ENCODE measurements at places on chromosomes 1 and 21.

DNA sequence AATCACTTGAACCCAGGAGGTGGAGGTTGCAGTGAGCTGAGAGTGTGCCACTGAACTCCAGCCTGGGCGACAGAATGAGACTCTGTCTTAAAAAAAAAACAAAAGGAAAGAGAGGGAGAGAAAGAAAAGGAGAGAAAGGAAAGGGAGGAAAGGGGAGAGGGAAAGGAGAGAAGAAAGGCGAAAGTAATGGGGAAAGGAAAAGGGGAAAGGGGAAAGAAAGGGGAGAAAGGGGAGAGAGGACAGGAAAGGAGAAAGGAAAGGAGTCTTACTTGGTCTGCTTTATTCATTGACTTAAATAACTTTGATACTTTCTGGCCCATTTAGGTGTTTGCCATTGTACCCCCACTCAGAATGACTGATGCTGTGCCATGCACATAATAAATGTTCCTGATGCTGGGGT is 11.8 kb downstream of the NSUN4 start:
- no peak for DNase-seq

GRCh38 chr1:62841587-62842169 is 57.7 kb downstream of the ATG4C start:
- DNase-seq, result no peak

DNA sequence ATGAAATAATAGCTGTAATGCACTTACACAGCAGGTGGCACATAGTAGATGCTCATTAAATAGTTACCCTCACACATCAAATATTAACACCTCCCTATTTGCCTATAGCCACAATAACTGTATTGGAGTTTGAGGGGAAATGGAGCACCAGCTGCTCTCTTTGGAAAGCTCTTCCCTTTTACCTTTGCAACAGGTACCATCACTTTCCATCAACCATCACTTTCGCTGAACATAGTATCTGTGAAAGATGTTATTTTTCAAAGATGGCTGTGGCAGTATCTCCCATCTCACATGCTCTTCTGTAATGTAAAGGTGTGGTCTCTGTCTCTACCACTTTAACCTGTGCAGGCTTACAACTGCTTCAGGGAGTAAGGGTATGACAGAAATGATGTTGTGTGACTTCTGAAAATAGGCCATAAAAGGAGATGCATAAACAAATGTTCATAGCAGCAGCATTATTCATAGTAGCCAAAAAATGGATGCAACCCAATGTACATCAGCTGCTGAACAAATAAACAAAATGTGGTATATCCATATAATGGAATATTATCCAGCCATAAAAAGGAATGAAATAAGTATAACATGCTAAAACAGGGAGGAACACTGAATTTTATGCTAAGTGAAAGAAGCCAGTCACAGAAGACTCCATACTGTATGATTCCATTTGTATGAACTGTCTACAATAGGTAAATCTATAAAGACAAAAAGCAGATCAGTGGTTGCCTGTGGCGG is 288.3 kb downstream of the AKT3 start:
- DNase-seq, result no peak

DNA sequence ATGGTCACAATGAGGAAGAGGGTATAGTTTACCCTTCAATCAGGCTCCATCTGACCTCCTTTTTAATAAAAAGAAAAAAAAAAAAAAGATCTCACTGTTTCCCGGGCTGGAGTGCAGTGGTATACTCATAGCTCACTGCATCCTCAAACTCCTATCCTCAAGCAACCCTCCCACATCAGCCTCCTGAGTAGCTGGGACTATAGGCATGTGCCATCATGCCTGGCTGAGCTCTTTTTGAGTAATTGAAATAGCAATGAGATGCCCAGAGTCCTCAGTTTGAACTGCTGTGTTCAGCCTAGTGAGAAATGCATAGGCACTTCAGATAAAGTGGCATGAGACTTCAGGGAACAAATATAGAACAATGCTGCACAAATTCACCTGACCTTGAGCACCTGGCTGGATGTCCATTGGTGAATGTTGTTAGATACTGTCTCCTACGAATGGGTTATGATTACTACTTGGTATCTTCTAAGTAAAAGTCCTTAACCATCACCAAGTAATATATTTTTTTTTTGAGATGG is 67.6 kb downstream of the NR5A2 start:
- no peak for DNase-seq

DNA sequence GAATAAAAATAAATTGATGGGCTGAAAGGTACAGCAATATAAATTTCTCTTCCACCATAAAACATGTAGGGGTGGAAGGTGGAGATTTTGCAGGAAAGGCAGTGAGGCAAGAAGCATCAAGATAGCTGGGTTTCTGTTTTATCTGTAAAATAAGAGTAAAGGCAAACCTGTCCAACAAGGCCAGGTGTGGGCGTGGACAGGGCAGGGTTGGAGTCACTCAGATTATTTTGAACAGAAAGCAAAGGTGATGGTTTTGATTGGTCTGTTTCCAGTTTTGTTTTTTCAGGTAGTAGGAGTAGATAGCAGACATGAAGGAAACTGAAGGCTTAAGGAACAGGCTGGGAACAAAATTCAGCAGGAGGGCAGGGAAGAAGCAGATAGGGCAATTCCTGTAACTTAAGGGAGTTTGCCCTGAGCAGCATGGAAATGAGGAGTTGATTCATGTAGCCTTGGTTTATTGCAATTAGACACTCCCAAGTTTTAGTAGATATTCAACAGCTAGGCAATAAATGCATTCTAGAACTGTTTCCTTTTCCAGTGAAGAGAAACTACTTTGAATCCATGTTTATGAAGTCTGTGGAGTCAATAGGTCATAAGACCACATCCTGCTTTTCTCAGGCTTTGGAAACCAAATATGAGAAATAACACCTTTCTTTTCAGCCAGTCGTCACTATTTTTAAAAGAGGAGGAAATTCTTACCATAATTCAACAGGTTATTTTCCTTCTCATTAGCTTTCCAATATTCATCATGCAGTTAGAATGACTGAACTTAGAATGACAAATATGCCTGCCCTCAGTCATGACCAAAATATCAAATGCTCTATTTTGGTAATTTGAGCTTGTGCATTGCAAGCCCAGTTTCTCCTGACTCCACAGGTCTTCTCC is 38.7 kb upstream of the CD55 start:
- no peak for DNase-seq

- no peak for DNase-seq
These were observed 538.0 kb downstream of the LTN1 start for GRCh38 chr21:28454564-28455252.

- no peak for DNase-seq
These were observed 495.8 kb downstream of the TTLL7 start for GRCh38 chr1:83503153-83503552.

DNA sequence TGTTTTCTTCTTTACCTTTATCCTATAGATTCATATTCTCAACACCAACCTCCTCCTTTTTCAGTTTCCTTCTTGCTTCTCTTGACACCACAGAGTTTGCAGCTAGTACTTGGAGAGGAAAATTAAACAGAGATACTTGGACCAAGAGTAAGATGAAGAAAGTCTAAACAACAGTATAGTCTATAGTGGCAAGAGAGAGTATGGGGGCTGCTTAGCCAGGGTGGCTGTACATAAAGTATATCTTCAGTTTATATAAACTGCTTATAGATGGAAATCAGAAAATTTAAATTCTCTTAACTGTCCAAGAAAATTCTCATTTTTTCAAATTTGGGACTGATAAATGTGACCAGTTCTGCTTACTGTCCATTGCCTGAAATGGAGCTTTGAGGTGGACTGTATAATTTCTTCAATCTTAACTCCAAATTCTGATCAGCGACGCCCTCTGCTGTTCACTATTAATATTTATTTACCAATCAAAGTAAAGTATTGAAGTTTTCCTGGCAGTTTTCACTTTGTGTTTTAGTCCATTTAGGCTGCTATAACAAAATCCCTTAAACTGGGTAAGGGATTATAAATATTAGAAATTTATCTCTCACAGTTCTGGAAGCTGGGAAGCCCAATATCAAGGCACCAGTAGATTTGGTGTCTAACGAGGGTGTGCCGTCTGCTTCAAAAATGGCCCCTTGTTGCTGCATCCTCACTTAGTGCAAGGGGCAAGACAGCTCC is 14.8 kb upstream of the METTL18 start:
- DNase-seq, result no peak

DNA sequence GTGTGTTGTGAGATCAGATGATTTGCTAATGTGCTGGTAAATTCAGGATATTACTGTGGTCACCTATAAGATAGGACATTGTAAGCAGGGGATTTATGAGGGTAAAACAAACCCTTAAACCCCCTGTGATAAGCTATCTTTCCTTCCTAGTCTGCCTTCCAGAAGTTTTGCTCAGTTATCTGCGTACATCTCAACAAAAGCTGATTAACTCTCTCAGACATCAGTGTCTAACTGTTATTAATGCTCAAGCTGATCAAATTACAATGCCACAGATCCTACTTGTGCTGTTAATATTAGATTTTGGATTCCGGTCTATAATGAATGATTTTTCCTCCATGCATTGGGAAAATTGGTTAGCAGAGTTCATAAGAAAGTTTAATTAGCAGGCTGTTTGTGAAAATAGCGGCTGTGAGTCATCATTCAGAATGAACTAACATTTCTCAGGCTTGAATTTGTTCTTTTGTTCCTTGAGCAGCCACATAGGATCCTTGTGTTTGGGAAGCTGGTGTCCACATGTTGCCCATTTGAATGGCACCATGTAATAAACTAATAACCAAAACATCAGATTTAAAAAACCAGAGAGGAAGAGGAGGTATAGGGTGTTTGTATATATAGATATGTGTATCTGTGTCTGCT is 48.7 kb downstream of the ELAVL4 start:
- DNase-seq, result no peak

DNA sequence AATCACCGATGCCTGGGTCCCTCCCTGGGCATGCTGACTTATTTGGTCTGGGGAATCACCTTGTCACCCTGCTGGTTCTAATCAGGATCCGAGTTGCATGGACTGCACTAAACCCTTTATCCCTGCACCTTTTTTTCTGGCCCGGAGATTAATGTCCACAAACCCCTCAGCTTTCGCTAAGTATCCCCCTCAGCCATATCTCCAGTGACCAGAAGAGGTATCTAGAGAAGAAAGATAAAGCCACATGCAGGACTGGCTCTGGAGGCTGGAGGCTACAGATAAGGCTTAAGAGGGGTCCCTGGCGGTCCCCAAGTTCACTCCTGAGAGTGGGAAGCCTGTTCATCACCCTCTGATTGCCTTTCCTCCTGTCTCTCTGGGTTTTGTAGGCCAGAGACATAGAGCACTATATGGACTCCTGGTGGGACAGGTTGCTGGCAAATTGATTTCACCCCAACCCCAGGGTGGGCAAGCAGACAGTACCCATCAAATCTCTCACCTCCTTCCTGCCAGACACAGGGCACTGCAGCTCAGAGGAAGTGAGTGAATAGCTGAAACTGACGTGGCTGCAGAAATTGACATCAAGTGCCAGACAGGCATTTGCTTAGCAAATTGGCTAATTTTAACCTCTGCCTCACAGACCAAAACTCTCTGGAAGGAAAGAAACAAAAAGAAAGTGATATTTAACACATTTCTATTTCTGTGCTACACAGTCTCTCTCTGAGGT is 38.8 kb downstream of the HMGB4 start:
- DNase-seq, result no peak

DNA sequence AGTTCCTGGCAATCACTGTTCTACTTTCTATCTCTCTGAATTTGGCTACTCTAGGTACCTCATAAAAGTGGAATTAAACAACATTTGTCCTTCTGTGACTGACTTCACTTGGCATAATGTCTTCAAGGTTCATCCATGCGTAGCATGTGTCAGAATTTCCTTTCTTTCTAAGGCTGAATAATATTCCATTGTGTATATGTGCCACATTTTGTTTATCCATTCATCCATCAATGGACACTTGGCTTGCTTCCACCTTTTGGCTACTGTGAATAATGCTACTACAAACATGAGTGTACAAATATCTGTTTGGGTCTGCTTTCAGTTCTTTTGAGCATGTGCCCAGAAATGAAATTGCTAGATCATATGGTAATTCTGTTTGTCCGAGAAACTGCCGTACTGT is 14.7 kb downstream of the CACHD1 start:
- DNase-seq, result no peak

DNA sequence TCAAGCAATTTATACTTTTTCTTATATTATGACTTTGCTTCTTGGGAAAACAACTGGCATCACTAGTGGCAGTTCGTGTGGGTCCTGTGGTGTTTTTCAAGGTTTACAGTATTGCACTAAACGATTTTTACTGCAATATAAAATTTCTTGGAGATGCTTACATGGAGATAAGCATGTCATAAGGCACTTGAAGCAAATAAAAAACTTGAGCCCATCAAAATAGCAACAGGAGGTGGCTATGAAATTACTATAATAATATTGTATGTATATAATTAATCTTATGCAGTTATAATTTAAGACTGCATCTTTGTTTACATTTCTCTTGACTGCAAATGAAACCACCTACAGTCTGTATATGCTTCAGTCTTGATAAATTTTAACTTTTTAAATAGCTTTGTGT is 29.3 kb upstream of the CHAF1B start:
- DNase-seq, result no peak

DNA sequence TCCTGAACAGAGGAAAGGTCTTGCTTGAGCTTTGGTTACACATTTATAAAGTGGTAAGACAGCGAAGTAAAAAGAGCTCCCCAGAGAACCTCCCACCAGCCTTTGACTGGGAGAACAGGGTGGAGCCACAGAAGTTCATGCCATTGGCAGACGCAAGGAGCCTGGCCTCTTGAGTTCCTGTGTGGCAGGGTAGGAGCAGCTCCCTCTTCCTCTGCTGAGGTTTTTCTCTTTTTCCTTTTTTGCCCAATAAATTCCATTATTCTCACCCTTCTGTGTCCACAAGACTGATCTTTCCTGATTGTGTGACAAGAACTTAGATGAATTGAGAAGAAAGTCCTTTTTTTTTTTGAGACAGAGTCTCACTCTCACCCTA is 4.3 kb downstream of the THEM4 start:
- no peak for DNase-seq

- no peak for DNase-seq
These were observed 253.2 kb downstream of the TOMM20 start for GRCh38 chr1:234875328-234875952.

GRCh38 chr1:12170263-12170671 is 3.5 kb downstream of the TNFRSF1B start:
- DNase-seq, result peak; percentile 59

GRCh38 chr1:36588972-36589371 is 106.3 kb upstream of the CSF3R start:
- DNase-seq, result no peak

DNA sequence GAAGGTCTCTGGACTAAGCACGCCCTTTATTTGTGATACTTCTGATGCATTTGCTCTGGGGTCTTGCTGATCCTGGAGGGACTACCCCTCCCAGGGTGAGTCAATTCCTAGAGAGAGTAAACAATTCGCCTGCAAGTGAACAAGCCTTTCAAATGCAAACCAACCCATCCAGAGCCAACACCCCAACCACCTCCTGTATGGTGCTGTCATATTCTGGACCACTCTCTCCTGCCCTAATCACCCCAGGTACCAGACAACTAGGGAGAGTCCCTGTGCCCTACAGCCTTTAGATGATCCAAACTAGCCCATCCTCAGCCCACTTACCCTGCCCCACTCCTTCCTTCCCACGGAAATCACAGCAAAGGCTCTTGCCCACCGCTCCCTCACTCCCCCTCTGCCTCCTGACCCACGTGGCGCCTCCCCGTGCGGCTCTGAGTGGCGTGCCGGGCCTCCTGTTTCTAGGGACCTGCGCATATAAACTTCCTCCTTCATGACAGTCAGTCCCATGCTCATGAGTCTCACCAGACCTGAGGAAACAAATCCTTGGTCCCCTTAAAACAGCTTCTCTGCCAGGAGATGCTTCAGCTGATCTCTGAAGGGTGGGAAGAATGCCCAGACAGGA is 37.2 kb downstream of the ACTA1 start:
- no peak for DNase-seq

- DNase-seq, result no peak
These were observed 94.2 kb upstream of the SERBP1 start for GRCh38 chr1:67524143-67525052.

GRCh38 chr1:19597496-19598309 is 46.4 kb upstream of the NBL1 start:
- no peak for DNase-seq

All from sciatic nerve (tissue), 2 donors.